Kidney (tissue), 22 donors: ENCODE measurements at places on chromosomes 12 and 14. TPM values are rescaled to one million over a fixed set of nuclear protein-coding genes. Genes with fewer than 3 reads are reported as not detected.

GRCh38 chr12:49059299-49060171 lies 1.1 kb downstream of the KMT2D start:
- H3K4me1 ChIP-seq: peaks cover 28% of the 10 kb centered on the region
- peak overlapping the region; percentile 88 for H3K4me3 ChIP-seq
- no peaks in the 10 kb centered on the region for H3K36me3 ChIP-seq
- peak overlapping the region; percentile 96 for H3K27ac ChIP-seq

GRCh38 chr12:121443193-121443870 lies 43.4 kb downstream of the RNF34 start:
- peaks cover 14% of the 10 kb centered on the region for H3K36me3 ChIP-seq
- no peaks in the 10 kb centered on the region for H3K4me1 ChIP-seq
- H3K27me3 ChIP-seq: no peaks in the 10 kb centered on the region
- H3K27ac ChIP-seq: no peak overlapping the region
- DNase-seq: peak; percentile 87

PRIMA1 gene
- total RNA-seq: 1.7 TPM

- H3K27me3 ChIP-seq: no peaks in the 10 kb centered on the region
- DNase-seq: no peak
- H3K4me1 ChIP-seq: peaks cover 38% of the 10 kb centered on the region
- no peak overlapping the region for H3K27ac ChIP-seq
These were observed 6.4 kb downstream of the TNS2 start for GRCh38 chr12:53056296-53056695.

- DNase-seq: no peak
- no peaks in the 10 kb centered on the region for H3K4me1 ChIP-seq
- no peaks in the 10 kb centered on the region for H3K27me3 ChIP-seq
These were observed 92.8 kb downstream of the LRFN5 start for GRCh38 chr14:41699486-41699885.

ACVRL1 gene
- 88.4 TPM for total RNA-seq

- H3K4me3 ChIP-seq: no peak overlapping the region
- no peak overlapping the region for H3K27ac ChIP-seq
- no peaks in the 10 kb centered on the region for H3K4me1 ChIP-seq
- H3K36me3 ChIP-seq: no peaks in the 10 kb centered on the region
- DNase-seq: no peak
- H3K27me3 ChIP-seq: no peaks in the 10 kb centered on the region
These were observed 216.5 kb downstream of the EGLN3 start for GRCh38 chr14:33734387-33734786.

TMCC3 gene
- total RNA-seq: 14.7 TPM

GRCh38 chr14:106875503-106875902 lies 1349.1 kb downstream of the TMEM121 start:
- no peaks in the 10 kb centered on the region for H3K36me3 ChIP-seq
- H3K27me3 ChIP-seq: no peaks in the 10 kb centered on the region
- H3K4me1 ChIP-seq: no peaks in the 10 kb centered on the region
- H3K27ac ChIP-seq: no peak overlapping the region

GPRC5A gene
- 60.6 TPM for total RNA-seq

FOXN4 gene
- not detected for total RNA-seq

ZNF664 gene
- total RNA-seq: 104 TPM

C1QL4 gene
- total RNA-seq: 1.0 TPM

DNA sequence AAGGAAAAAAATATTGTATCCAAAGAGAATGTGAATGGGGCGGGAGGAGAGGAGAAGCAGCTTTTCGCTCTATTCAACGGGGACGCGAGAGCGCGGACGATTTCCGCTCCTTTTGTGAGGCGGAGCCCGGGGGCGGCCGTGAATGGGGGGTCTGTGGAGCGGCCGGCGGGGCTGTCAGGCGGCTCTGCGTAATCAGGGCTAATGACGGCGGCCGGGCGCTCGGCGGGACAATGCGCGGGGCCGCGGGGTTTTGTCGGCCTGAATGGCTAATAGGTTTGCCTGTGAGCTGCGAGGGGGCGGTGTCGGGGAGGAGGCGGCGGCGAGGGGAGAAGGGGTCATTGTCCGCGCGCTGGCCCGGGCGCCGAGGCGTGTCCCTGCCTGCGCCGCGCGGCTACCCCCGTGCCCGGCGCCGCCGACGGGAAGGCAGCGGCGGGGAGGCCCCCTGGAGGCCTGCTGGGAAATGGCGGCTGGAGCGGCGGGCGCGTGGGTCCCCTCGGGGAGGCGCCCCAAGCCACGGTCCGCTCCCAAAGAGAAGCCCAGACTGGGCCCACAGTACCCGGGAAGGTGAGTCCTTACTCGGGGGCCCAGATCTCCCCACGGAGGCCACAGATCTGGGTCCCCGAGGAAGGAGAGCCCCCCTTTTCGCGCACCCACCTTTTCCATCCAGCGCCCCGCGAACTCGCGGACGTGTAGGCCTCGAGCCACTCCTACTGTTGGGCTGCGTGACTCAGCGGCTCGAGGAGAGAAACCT lies 6.0 kb downstream of the SIX6 start:
- no peaks in the 10 kb centered on the region for H3K36me3 ChIP-seq
- H3K27me3 ChIP-seq: peaks cover 50% of the 10 kb centered on the region
- H3K27ac ChIP-seq: no peak overlapping the region
- DNase-seq: peak; percentile 68
- no peak overlapping the region for H3K4me3 ChIP-seq

GRCh38 chr14:26621807-26622560 lies 24.2 kb upstream of the NOVA1 start:
- H3K36me3 ChIP-seq: no peaks in the 10 kb centered on the region
- DNase-seq: no peak
- no peaks in the 10 kb centered on the region for H3K27me3 ChIP-seq
- no peak overlapping the region for H3K27ac ChIP-seq
- no peaks in the 10 kb centered on the region for H3K4me1 ChIP-seq

IQSEC3 gene
- total RNA-seq: 1.4 TPM

DNA sequence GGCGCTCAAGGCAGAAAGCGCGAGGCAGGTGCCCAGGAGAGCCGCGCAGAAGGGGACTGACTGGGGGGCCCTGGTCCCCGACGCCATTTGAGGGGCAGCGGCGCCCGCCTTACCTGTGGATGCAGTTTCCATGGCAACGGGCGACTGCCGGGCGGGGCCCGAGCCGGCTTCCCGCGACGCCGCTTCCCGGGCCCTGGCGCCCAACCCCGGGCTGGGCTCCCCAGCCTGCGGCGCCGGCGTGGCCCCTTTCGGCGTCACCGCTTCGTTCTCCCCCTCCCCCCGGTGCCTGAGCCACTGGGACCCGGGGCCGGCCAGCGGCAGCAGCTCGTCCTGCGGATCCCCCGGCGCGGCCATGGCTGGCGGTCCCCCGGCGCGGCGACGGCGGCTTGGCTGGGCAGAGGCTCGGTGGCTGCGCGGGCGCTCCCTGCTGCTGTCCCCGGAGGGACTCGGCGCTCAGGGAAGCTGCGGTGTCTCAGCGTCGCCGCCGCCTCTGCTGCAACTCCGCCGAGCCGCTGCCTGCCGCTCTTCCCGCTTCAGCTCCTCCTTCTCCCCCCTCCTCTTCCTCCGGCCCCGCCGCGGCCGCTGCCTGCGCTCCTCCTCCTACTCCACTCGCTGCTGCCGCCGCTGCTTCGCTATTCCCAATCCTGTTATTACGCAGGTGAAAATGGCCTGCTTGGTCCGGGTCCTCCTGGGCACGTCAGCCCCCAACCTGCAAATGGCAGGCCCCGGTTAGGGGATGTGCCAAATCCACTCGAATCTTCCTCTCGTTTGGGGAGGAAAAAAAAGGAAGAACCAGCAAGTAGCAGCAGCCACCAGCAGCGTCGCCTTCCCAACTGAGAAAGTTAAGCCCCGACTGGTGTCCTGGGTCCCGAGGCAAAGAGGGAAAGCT lies at the start of gene RTN1:
Gene RTN1 (minus strand): TSS at position 500 of the 889 bp plus-strand sequence. CDS start 146 bp downstream, at position 354.
- no peak within 1 kb of the TSS for H3K27ac ChIP-seq
- H3K4me3 ChIP-seq: peak within 1 kb of the TSS; percentile 49

DNA sequence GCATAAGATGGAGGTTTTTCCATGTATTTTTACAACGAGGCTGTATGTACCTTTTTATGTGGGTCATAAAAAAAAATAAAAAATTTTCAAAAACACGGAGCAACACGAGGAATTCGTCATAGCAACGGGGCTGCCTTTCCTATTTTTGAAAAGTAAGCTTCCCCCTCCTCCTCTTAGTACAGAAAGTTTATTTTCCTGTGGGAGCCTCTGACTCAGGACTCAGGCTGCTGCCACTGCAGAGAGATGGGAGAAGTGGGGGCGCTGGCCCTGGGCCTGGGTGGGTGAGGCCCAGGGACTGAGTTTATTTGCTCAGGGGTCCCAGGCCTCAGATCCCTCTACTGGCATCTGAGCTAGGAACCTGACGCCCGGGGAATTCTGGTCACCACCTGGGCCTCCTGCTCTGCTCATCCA lies 10.2 kb upstream of the CMKLR1 start:
- no peak for DNase-seq
- no peaks in the 10 kb centered on the region for H3K36me3 ChIP-seq
- no peaks in the 10 kb centered on the region for H3K4me1 ChIP-seq
- no peak overlapping the region for H3K4me3 ChIP-seq

- H3K4me3 ChIP-seq: no peak overlapping the region
- H3K27me3 ChIP-seq: no peaks in the 10 kb centered on the region
- DNase-seq: no peak
These were observed 150.6 kb downstream of the NTF3 start for GRCh38 chr12:5582541-5582940.

OR10AD1 gene
- total RNA-seq: not detected

DNA sequence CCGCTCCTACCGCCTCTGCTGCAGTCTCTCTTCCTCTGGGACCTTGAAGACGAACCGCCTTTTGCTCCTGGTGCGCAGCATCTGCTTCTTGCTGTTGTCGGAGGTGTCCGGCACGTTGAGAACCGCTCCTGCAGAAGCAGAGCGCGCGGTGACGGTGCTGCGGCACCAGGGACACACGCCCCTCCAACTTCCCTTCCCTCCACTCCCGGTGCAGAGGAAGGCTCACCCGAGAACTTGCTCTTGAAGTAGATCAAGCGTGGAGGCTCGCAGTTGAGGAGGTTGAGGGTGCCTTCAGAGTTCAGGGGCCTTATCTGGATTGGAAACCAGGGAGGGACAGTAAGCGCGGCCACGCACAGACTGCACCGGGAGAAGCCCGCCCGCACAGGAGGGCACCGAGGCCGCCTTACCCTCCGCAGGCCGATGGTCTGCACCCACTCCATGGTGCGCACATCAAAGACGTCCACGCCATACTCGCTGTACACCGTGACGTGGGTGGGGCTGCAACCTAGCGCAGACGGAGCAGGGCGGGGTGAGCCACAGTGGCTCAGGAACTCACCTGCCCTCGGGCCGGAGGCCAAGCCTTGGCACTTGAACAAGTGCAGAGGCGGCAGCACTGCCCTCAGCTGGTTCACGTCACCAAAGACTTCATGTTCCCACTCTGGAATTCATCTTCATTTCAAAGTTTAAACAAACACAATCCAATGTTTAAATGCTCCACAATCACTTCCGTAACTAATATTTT lies 17.5 kb downstream of the AMN start:
- DNase-seq: no peak
- H3K4me3 ChIP-seq: no peak overlapping the region
- H3K4me1 ChIP-seq: no peaks in the 10 kb centered on the region
- no peak overlapping the region for H3K27ac ChIP-seq
- peaks cover 34% of the 10 kb centered on the region for H3K36me3 ChIP-seq
- H3K27me3 ChIP-seq: no peaks in the 10 kb centered on the region

- H3K36me3 ChIP-seq: no peaks in the 10 kb centered on the region
- H3K4me3 ChIP-seq: no peak overlapping the region
- H3K27me3 ChIP-seq: no peaks in the 10 kb centered on the region
- no peaks in the 10 kb centered on the region for H3K4me1 ChIP-seq
- no peak overlapping the region for H3K27ac ChIP-seq
- DNase-seq: no peak
These were observed 67.3 kb upstream of the STK38L start for GRCh38 chr12:27176765-27177164.

DNA sequence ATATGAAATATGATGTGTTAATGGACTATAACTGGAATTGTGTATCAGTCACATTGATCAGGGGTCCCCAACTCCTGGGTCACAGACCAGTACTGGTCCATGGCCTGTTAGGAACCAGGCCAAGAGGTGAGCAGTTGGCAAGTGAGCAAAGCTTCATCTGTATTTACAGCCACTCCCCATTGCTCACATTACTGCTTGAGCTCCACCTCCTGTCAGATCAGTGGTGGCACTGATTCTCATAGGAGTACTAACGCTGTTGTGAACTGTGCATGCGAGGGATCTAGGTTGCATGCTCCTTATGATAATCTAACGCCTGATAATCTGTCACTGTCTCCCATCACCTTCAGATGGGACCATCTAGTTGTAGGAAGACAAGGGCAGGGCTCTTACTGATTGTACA lies 72.3 kb downstream of the CDK17 start:
- H3K36me3 ChIP-seq: no peaks in the 10 kb centered on the region
- no peaks in the 10 kb centered on the region for H3K4me1 ChIP-seq

CRIP1 gene
- 381 TPM for total RNA-seq

DNA sequence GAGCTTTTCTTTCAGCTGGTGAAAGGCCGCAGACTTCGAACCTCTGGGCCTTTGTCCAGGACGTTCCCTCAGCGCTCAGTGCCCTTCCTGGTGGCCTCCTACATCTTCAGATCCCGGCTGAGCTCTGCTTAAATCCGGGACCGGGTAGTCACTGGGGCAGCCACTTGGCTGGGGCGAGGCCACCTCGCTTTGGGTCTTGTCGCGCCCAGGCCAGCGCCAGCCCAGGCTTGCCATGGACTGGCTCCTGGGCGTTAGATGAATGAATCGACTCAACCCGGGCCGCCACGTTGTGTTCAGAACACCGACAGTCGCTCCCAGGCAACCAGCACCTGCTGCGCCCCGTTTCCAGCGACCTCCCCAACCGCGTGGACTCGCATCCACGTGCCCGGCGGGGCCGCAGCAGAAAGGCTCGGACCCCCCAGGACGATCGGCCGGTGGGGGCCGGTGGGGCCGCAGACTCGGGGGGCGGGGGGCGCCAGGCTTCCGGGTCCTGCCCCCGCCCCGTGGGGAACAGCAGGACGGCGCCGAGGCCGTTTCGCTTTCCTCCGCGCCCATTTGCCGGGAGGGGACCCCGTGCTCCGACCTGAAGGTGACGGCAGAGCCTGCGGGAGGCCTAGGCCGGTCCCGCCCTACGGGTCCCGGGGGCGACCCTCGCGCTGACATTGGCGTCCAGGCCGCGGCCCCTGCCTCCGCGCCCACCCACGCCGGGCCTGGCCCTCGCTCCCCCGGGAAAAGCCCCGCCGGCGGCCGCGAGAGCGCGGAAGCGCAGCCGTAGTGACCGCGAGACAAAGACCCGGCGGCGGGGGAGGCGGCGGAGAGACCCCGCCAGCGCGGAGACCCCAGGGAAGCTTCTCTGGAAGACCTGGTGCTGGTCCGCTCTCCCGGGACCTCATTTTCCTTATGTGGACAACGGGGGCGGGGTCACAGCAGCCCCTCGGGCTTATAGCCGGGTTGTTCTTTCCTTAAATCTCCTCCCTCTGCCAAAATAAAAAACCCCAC lies 37.3 kb upstream of the RCOR1 start:
- no peaks in the 10 kb centered on the region for H3K27me3 ChIP-seq
- no peak overlapping the region for H3K27ac ChIP-seq
- no peaks in the 10 kb centered on the region for H3K36me3 ChIP-seq
- no peak overlapping the region for H3K4me3 ChIP-seq
- DNase-seq: peak; percentile 78

KIF5A gene
- total RNA-seq: 1.3 TPM

DBX2 gene
- not detected for total RNA-seq

DNA sequence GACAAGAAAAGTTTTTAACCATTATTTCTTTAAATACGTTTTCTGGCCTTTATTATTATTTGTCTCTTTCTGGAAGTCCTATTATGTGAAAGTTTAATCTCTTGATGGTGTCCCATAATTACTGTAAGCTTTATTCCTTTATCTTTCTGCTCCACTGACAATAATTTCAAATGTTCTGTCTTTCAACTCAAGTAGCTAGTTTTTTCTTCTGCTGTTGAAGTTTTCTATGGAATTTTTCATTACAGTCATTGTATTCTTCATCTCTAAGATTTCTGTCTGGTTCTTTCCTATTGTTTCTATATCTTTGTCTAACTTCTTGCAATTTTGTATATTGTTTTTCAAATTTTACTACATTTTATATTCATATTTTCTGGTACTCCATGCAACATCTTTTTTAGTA lies 173.6 kb upstream of the MGAT4C start:
- no peak for DNase-seq
- H3K4me3 ChIP-seq: no peak overlapping the region
- no peaks in the 10 kb centered on the region for H3K4me1 ChIP-seq
- H3K27ac ChIP-seq: no peak overlapping the region
- H3K36me3 ChIP-seq: no peaks in the 10 kb centered on the region
